HEK293T (cell line): ENCODE measurements at places on chromosomes 3 and 15.
A peak's percentile ranks its signal among the peaks of the same experiment; 100 is the strongest.

DNA sequence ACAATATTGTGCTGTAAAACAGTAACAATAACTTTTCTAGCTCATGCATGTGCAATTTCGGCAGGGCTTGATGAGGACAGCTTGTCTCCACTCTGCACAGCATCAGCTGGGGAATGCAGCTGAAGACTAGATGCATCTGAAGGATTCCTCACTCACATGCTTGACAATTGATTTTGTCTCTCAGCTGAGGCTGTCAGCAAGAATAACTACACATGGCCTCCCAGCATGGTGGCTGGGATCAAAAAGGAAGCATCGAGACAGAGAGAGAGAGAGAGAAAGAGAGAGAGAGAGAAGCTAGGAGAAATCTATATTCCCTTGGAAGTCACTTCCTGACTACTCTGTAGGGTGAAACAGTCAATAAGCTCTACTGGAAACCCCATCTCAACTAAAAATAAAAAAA, 487.1 kb downstream of the PLOD2 start:
- DNase-seq: no peak

DNA sequence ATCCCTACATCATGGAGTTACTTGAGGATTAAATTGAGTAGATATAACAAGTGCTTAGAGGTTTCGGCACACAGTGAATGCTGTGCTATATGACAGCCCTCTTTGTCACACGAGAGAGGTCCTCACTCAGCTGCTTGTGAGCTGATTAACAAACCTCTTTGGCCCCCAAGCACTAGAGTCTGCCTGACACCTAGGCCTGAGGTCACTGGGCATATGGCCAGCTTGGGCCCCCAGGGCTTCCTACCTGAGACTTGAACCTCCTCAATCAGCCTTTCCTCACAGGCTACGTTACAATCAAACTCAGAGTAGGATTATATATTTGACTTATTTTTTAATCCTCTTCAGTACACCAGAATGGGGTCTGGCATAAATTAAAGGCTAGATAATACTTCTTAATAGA, 88.8 kb downstream of the WDR72 start:
- DNase-seq: no peak

- no peak for DNase-seq
These were observed 19.0 kb downstream of the FAH start for GRCh38 chr15:80171787-80172186.

DNA sequence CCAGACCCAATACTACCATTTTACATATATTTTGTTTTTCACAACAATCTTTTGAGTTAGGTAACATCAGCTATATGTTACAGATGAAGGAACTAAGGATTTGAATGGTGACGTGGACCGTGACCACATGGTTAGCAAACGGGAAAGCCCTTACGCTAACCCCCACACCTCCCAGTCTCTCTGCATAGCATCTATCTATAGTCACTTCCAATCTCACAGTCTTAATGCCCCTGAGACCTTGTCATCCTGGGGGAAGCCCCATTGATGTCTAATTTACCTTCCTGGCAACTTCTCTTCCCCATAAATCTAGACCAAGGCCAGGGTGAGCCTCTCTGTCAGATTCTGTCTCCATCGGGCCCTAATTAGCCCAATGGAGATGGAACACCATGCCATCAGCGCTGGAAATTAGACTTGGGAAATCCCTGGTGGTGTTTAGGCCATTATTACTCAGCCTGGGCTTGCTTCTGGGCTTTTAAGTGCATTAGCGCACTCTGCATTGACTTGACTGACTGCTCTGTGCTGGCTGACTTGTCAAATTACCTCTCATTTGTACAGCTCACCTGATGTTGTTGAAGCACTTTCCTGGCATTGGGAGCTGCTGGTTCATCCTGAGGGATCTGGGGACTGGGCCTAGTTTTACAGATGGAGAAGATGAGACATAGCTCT, 34.0 kb upstream of the SH3GL3 start:
- DNase-seq: no peak

DNA sequence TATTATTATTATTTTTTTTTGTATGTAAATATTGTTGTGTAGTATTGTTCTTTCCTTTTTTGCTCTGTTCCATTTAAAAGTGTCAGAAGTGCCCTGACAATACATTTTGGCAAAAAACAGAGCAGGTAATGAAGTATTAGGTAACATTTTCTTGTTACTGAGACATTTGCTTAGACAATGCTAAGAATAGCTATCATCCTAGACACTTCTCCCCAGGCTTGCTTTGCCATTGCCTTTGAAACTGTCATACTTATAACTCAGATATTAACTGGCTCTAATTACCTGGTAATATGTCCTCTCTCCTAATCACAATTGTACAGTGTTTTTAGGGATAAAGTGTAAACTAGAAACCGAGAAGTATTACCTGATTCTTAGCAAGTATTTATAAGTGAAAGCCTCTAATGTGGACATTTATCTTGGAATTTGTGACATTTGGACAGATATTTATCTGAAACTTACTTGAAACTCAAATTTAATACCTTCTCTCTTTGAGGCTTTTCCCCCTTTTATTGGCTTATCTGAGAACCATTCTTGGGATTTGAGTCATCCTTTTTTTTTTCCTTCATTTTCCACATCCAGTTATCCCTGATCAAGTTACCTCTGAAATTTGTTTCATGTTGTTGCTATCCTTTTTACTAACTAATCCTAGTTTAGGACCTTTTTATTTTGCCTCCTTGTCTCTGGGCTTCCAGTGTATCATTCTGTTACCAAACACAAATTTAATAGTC, 13.1 kb downstream of the ARIH1 start:
- no peak for DNase-seq

- DNase-seq: no peak
These were observed 126.0 kb upstream of the MITF start for GRCh38 chr3:69613286-69613685.

DNA sequence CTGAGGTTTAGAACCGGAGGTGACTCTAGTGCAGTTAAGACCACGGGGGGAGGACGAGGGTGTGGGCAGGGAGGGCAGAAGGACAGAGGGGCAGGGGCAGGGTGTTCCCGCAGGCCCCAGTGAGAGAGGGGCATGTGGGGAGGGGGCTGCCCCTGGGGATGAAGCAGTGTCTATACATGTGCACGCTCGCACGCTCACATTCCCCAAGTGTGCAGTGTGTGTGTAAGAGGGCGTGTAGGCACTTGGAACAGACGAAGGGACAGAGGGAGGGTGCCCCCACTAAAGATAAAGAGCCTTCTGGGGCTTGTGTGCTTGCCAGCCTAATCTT, 69.5 kb upstream of the MEF2A start:
- DNase-seq: no peak

DNA sequence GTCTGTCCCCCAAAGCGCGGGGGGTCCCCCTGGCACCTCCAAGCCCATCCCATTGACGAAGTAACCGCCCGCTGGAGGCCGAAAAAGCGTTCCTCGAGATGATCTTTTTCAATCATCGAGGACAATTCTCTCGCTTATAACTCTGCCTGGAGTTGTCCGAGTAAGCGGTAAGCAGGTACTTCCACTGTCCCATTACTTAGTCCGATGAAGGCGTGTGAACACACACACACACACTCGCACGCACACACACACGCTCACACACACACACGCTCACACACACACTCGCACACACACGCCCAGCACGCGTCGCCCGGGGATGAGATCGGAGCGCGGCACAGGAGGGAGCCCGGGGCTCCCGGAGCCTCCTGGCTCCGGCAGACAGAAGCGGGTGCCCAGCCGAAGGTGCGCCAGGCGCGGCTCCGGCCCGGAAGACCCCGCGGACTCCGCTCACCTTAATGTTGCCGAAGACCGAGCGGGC, 430 bp downstream of the SLCO2A1 start:
- DNase-seq: no peak

DNA sequence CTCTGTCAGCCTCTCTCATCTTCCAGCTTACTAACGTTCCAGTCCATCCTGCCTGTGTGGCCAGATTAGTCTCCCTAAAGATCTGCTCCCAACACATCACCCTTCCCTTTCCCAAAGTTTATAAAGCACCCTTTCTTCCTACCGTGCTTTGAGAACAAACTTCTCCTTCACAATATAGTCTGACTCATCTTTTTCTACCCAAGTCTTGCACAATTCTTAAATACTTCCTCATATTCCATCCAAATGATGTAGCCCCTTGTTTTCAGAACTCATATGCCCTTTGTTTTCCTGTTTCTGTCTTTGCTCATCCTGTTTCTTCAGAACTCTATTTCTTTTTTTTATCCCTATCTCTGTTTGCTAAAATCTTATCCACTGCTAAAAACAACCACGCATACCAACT, 326.8 kb downstream of the MFSD1 start:
- no peak for DNase-seq

DNA sequence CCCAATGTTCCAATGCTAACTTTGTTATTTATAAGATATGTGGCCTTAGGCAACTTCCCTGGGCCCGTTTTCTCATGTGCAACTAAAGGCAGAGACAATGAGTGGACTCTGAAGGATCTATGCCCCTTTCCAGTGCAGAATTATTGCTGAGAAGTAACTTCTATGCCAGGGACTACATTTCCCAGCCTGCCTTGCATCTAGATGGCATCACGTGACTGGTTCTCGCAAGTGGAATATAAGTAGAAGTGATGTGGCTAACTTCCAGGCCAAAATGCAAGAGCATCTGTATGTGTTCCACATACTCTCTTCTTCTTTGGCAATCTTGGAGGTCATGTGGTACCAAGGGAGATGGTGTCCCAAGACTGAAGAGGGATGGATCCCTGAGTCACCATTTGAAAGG, 674.4 kb downstream of the NTRK3 start:
- DNase-seq: no peak

DNA sequence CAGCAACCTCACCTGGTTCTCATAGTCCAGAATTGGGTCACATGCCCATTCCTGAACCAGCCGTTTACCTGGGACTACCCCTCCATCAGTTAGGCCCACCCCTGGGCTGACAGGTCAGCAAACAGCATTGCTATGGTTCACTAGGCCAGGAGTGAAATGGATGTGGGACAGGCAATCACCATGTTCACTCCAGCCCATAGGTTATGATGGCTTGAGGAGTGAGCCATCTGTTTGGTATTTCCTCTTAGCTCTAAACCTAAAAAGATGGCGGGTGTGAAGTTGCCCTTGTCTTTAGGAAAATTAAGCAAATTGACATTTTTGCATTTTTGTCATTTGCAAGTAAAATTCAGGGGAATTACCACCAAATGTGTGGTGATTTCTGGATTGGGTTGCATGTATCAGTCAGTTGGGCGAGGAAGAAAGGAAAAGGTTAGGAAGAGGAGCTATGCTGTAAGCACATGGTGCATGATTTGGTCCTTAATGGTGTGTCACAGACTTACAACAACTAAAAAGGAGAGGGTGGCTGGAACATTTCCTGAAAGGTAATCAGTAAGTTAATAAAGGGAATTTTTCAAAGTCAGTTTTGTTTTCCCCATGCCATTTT, 17.2 kb downstream of the NXPE3 start:
- no peak for DNase-seq

DNA sequence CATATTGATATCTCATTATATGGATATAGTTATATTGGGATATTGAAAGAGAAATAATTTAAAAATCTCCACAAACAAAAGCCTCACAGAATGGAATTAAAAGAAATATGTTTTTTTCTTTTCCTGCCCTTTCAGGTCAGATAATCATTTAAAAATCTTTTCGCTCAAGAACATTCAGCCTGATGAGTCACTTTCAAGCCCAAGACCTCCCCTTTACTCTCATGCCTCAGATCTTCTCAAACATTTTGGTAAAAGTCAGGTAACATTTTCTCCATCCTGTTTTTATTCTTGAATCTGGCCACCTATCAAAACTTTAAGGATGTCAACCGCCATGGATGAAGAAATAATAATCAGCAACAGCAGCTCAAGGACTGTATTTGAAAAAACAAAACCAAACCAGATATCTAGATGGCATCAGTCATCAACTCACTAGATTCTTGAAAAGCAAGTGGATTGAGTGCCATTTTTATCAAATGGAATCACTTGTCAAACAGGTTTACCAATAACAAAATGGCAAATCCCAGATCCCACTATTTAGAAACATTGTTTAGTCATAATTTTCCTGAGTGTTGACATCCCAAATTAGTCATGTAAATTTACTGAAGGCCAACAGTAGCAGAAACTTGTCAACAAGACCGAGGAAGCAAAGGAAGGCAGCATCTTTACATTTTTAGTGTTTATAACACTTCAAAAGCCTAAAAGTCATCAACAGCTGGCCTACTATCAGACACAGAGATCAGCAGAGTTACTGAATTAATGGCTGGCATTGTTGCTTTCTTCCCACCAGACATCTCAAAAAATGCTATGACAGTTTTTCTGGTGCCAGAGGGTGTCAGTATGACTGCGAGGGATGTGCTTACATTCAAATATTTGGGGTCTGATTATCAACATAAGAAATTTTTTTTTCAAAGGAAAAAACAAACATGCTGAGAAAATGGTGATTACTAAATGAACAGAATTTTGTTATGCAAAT, 444.7 kb downstream of the MAGI1 start:
- no peak for DNase-seq

- DNase-seq: peak; percentile 31
These were observed 85.2 kb upstream of the PPIB start for GRCh38 chr15:64247906-64248541.

DNA sequence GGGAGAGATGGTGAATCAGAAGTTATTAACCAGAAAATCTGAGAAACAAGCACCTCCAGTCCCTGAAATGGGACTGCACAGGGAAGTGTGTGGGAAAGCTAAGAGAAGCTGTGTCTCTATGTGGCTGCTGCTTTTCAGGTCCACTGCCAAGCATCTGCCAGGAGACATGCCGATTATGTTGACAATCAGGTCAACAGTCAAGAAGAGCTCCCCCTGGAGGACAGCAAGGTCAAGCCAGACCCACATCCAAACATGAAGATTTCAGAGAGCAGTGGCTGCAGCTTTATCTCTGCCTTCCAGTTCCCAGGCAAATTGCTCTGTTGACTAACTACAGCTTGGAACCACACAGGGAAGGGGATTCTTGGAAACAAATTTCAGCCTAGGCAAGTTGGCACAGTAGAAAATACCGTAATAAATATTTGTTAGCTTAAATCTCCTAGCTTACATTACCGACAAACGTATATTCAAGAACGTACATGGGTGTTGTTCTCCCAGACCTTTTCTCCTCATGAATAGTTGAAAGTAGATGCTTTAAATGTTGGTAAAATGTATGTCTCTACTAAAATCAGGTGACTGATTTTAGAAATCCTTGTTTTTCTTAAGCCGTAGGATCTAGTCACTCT, 394.5 kb upstream of the RARB start:
- peak; percentile 77 for DNase-seq

DNA sequence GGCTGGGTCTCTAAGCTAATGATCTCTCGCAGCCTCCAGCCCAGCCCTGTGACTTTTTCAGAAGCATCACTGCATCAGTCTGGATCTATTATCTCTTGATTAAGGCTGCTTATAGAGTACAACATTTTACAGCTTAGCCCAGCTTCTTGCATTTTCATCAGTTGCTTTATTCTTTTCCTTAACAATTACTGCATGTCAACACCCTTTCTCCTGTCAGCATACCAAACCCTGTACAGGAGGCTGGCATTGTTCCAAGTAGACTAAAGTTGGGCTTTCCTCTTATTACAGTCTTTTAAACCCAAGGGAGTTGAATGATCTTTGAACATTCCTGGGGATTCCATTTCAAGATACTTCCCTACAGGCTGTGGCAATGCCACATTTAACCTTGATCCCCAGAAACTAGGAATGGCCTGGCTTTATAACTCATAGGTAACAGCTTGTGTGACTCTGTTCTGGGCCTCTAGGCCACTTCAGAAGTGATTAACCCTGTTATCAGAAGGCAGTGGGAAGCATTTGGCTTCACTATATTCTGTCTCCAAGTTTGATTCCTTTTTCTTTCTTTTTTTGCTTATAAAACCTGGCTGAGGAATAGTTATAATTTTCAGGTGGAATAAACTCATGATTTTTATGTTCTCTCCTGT, 182.9 kb downstream of the KCNMB2 start:
- no peak for DNase-seq

GRCh38 chr15:62874064-62874463, 168.5 kb upstream of the TPM1 start:
- DNase-seq: no peak

GRCh38 chr15:72285927-72286516, 13.7 kb upstream of the PARP6 start:
- DNase-seq: peak; percentile 72
